ENCODE measurements at places on chromosomes 2 and 18.

DNA sequence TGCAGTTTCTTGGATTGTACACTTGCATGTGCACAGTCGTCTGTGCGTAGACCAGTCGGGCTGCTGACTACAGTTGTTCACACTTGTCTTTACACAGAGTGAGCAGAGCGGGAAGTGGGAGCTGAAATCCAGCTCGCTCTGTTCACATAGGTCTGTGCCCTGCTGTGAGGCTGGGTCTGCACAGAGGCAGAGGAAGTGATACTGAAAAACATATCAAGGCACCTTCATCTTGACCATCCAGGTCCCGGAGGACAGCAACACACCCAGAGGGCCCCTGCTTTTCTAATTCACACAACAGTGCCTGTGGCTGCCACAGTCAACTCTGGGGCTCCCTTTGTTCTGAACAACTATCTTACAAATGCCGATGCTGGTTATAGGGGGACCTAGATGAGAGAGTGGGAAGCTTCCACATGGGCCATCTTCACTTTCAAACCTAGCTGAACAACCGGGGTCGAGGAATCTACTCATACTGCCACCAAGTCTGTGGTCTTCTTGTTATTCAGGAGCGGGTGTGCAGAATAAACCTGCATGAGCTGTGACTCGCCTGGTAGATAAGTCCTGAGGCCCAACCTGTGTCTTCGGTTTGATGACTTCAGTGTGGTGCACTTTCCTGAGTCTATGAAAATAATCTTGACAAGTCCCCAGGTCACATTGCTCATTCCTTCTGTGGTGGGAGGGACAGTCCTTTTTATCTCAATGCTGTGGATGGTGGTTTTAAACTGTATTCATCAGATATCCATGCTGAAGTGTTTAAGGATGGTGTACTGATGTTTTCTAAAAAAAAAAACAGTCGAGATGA, 3.5 kb upstream of the ADNP2 start:
- DNase-seq, result peak; percentile 65

- no peak for DNase-seq
These were observed 411.6 kb upstream of the NRP2 start for GRCh38 chr2:205270689-205271088.

- DNase-seq, result no peak
These were observed 67.4 kb downstream of the RNF152 start for GRCh38 chr18:61825386-61825785.

DNA sequence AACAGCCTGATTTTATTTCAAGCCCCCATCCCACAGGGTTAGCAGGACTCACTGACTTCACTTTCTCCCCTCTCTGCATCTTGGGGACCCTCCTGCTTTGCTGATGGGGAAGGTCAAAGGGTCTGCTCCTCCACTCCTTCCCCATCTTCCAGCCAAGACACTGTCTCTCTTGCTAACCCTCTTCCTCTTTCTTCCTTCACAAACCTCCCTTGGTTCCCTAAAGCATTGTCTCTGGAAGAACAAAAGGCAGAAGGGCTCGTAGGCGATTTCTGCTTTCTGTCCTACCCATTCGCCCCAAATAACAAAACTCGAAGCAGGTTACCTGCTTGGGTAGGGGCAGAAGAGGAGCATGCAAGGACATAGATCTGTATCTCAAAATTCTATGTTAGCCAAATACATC, 5.5 kb upstream of the SLC4A3 start:
- DNase-seq, result no peak

GRCh38 chr2:162113088-162113775, 38.8 kb downstream of the GCG start:
- no peak for DNase-seq

DNA sequence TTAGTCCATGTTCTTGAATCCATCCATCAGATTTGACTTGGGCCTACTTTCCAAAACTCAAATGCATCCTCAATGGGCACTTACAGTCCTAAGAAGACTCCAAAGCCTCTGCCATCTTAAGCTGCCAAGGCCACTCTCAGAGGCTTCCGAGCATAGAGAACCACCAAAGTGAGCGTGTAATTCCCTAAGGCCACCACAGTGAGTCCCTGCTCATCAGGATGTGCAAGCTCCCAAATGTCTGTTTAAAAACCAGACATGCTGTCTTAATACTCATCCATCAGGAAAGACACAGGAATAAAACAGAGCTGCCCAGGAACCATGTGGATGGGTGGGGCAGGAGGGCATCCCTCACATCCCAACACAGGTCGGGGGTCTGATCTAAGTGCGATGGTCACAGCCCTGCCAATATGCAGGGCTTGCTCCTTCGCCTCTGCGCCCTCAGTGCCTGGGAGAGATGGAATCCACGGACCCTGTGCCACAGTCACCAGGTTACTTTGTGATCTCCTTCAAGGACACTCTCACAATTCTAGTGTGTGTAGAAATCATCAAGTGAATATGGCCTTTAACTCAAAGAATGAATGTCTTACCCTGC, 80.4 kb downstream of the POLR1A start:
- DNase-seq, result no peak

- no peak for DNase-seq
These were observed 79.9 kb upstream of the ITGB6 start for GRCh38 chr2:160279813-160280465.

DNA sequence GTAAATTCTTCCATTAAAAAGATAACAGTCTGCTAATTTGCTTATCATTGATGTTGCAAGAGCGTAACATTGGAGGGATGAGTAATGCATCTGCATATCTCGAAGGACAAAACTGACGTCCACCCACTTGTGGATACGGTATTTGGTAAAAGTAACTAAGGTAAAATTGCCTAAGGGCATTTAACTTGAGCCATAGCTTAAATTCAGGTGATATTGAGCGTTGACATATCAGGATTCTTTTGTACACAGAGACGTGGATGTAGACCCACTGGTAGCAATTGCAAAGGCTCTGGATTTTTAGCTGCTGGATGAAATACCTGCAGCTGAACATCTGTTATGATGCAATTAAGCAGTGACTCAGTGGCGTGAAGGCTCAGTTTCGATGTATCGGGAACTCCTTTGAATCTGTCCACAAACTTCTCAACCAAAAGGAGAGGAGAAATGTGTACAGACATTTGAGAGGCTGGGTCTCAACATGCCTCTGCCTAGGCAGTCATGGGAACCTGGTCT, 119.3 kb downstream of the SPTBN1 start:
- no peak for DNase-seq

- DNase-seq, result no peak
These were observed 183.7 kb downstream of the IRS1 start for GRCh38 chr2:226615891-226616290.

DNA sequence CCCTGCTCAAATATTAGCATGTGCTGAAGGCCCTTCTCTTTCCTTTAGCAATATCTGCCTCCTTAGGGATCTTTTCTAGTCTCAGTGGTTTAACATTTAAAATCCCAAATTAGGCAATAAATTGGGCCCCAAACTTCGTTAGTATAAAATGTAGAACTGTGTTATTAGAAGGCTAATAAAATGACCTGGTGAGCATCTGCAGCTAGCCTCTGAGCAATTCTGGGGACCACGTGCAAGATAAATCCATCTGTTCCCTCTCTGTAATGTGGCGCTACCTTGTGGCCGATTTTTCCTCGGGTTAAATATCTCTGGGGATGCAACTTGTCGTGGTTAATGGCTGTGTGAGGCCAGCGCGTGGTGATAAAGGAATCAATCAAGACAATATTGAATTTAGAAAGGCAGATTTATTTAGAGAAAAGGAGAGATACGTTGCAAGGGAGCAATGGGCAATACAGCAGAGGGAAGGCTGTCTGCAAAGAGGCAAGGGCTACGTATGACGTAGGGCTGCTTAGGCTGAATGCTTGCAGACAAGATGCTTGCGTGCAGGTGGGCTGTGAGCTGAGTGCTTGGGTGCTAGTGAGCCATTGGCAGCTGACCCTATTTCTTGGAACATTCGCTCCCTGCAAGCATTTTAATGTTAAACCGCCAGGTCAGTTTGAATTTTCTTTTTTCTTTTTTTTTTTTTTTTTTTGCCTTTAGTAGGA, 18.5 kb upstream of the IL36G start:
- no peak for DNase-seq

DNA sequence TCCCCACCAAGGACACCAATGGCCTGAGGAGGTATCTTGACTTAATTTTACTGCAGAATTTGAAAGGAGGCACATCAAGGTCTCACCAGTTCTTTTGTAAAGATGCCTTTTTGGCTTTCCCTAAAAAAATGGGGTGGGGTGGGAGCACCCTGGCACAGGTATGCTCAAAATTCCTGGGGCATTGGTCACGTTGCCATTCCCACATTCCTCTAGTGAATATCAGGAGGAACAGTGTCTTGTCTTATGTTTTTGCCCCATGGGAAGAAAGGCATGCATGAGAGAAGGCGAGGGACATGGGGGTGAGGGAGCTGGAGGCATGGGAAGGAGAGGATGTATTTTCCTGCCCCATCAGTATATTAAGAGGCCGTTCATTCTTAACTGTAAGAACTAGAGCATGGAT, 275.3 kb downstream of the CMPK2 start:
- DNase-seq, result no peak

DNA sequence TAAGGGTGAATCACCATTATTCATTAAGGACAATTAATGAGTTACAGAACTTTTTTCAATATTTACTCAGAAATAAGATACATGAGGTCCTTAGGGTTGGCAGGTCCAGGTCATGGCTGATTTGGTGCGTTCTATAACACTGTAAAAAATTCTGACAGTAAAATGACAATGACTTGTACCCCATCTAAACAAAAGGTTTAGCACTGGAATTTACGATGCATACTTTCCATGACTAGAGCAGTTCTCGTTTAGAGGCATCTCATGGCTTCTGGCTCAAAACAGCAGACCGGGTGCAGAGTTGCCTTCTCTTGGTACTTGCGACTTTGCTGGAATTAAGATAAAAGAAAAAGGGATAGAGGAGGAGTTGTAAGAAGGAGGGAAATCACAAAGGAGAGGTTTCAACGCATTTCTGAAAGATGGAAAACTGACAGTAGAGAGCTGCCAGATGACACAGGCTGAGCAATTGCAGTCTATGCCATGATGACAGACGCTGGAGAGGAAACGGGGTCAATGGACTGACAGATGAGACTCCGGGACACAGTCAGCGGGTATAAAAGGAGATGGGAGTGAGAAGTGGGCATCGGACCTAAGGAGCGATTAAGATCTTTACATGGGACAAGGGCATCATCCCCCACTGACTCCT, 4.1 kb upstream of the CYS1 start:
- DNase-seq, result no peak

DNA sequence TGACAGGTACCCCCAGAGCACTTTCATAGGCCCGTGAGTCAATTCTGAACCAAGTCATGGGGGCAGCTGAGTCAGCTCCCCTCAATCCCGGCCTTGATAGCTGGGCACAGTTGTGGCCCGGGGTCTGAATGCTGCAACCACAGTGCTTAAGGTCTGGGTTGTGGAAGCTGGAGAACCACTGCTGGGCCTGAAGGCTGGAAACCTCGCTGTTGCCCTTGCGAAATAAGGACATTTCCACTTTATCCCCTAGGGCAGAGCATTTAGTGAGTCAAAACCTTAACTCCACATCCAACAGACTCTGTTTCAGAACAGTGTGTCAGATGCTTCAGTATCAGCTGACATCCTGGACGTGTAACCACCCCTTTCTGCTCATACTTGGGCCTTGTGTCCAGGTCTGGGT, 58.6 kb downstream of the SP110 start:
- DNase-seq, result peak; percentile 8
